ENCODE measurements at places on chromosomes 4 and X.
A peak's percentile ranks its signal among the peaks of the same experiment; 100 is the strongest.

GRCh38 chrX:29397506-29397905 is 810.3 kb downstream of the IL1RAPL1 start:
- DNase-seq = no peak

- DNase-seq = no peak
These were observed 27.6 kb downstream of the WDR44 start for GRCh38 chrX:118373538-118373937.

- no peak for DNase-seq
These were observed 39.5 kb downstream of the CD40LG start for GRCh38 chrX:136687457-136687856.

DNA sequence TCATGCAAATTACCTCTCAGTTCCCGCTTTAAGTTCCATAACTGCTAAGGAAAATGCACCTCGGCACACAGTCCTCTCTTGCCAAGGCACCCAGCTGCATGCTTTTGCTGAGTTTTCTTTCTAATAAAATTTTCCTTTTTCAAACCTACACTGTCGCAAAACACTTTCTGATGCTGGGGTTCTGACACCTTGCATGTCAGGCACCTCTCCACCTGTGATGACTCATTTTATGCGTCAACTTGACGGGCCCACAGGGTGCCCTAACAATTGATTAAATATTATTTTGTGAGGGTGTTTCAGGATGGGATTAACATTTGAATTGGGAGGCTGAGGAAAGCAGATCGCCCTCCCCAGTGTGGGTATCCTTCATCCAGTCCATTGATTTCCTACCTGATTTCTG is 291.0 kb upstream of the STS start:
- no peak for DNase-seq

GRCh38 chr4:153114771-153115321 is 89.4 kb upstream of the TRIM2 start:
- no peak for DNase-seq

GRCh38 chrX:104122829-104123228 is 10.5 kb downstream of the ZCCHC18 start:
- DNase-seq = no peak

DNA sequence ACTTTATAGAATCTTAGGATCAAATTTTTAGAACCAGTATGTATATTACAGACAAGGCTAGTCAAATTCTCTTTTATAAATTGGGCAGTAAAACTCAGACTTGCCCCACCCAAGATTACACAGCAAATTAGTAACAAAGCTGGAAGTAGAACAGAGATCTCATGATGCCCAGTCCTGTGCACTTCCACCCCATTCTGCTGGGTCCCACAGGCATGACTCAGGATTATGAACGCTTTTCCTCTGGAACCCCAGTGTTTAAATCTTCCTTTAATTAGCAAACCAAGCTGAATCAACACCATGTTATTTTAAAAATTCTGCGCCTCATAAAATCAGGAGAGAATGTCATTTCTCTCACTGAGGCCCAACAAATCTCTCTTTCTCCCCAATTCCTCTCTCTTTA is 1.5 kb upstream of the IL13RA2 start:
- no peak for DNase-seq

DNA sequence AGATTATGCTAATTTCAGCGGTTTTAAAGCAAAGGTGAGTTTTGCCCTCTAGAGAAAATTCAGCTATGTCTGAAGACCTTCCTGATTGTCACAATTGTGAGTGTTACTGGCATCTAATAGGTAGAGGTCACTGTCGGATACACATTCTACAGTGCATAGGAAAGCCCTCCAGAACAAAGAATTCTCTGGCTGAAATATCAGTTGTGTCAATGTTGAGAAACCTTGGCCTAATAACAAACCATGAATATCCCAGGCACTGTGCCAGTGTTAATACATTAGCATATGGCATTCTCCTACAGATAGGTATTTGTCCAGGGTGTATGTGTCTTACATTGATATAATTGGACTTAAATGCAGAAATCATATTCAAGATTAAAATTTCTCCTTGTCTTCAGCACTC is 294.3 kb downstream of the FSTL5 start:
- DNase-seq = no peak

DNA sequence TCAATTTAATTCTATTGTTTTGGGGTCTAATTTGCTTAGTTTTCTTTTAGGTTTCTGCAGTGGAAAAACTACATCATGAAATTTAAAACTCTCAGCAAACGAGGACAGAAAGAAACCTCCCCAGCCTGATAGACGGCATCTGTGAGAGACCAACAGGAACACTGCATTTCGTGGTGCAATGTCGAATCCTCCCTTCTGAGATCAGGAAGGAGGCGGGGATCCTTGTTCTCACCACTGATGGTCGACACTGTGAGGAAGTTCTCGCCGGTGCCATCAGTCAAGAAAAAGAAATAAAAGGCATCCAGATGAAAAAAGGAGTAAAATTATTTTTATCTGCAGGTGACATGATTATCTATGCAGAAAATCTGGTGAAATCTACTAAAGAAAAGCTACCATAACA is 16.5 kb downstream of the GAK start:
- no peak for DNase-seq

- no peak for DNase-seq
These were observed 239.7 kb upstream of the FAM241A start for GRCh38 chr4:111905511-111905910.

DNA sequence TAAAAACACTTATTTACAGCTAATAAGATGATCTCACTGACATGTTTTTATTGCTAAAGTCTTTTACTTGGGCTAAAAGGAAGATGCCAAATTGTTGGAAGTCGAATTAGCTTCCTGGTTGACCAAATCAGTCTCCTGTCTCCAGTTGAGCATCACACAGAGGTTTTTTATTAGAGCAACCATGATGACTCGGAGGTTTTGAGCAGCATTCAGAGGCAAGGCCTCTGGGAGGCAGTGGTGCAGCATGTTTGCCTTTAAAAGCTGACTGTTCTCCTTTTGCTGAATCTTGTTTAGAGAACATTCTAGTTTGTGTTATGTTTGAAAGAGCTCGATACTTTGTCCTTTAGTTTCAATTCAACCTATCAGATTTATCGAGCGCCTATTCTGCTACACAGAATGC is 2.1 kb downstream of the UCHL1 start:
- no peak for DNase-seq

DNA sequence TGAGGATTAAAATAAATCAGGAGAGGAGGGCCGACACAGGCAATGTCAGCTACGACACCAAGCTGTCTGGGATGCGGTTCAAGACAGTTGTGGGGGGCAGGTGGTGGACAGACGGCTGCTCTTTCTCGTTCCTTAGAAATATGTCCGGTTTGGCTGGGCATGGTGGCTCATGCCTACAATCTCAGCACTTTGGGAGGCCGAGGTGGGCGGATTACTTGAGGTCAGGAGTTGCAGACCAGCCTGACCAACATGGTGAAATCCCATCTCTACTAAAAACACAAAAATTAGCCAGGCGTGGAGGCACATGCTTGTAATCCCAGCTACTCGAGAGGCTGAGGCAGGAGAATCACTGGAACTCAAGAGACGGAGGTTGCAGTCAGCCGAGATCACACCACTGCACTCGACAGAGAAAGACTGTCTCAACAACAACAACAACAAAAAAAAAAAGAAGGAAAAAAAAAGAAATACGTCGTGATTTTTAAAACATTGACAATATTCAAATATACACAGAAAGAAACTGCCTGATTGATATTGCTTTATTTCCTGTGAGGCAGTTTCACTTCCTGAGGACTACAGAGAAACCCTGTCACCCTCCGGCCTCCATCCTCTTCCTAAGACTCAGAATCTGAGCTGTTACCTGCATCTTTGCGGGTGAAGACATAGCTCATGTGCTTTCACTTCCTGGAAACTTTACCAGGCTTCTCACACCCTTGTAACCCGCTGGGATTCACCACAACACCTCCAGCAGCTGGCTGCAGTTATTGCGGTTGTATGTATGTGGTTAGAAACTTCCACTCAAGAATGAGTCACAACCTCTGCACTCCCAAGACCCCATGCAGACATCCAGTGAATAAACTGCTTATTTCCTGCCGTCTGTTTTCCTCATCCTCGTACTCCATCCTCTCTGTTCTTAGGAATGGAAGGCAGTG is 63.8 kb upstream of the STS start:
- DNase-seq = peak; percentile 42

- DNase-seq = no peak
These were observed 10.8 kb downstream of the CXCL8 start for GRCh38 chr4:73751166-73751565.

DNA sequence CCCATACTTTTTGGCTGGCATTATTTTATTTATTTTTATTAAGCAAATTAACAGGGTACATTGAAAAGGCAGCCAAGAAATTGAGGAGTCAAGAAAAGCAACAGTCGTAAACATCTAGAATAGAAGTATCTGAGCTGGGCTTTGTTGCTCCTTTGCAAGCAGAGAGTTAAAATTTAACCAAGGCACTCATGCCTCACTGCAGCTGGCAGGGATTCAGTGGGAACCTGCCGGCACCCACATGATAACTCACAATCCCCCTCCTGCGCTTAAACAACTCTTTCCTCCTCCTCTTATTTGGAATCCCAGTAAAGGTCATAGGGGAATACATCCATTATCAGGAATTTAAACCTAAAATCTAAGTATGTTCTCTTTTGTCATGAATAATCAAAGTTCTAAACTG is 115.5 kb downstream of the SOX3 start:
- no peak for DNase-seq

DNA sequence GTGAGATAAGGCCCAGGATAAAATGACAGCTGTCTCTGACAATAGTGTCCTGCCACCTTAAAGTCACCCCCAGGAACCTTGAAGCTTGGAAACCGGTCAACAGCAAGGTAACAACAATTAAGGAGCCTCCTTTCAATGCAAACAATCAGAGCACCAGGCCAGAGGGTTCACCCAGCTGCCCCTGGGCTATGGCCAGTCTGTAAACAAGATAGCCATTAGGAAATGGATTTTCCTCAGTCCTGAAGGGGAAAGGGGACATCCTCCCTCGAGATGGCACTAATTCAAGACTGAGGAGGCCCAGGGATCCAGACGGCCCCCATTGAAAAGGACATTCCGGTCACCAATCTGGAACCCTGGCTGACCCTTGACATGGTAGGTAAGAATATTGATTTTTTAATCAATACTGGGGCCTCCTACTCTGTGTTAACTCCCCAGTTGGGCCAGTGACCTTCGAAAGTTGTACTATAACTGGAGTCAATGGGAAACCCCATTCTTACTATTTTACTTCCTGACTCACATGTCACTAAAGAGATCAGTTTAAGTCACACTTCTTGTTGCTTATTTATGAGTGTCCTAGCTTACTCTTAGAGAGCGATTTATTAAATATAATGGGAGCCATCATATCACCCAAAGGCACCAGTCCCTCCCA is 61.7 kb upstream of the CT45A1 start:
- no peak for DNase-seq

GRCh38 chrX:119693996-119694451 is 1.1 kb upstream of the SEPTIN6 start:
- no peak for DNase-seq

DNA sequence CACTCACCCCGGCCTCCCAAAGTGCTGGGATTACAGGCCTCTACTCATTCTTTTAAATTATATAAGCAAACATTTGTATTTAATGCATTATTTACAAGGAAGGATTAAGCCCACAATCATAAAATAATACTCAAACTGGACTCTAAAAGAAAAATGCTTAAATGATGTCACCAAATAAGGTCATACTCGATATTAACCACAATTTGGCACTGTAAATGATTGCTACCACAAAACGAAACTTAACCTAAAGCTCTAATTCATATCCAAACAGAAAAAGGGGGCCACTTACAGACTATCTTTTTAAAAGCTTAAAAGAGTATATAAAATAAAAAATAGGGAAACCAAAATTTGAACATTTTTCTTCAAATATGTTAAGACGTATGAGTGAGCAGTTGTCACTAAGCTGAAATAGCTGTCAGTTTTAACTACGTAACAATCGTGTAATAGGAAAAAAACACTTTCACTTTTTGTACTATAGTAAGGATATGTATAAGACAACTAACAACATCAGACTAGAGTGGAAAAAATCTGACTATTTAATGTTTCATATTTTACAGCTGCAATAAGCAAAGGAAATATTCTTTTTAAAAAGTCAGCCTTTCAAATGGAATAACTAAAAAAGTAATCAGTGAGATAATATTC is 108.2 kb upstream of the GPR34 start:
- DNase-seq = no peak

GRCh38 chrX:124260845-124261244 is 71.6 kb upstream of the TEX13D start:
- no peak for DNase-seq

GRCh38 chr4:80196922-80197573 is at the start of gene PRDM8:
Gene PRDM8, plus strand, starts transcription at chr4:80197503. Its CDS starts 2,578 bp downstream, at chr4:80200081.
- no peak for DNase-seq

- no peak for DNase-seq
These were observed 68.0 kb downstream of the YIPF7 start for GRCh38 chr4:44583393-44583792.

DNA sequence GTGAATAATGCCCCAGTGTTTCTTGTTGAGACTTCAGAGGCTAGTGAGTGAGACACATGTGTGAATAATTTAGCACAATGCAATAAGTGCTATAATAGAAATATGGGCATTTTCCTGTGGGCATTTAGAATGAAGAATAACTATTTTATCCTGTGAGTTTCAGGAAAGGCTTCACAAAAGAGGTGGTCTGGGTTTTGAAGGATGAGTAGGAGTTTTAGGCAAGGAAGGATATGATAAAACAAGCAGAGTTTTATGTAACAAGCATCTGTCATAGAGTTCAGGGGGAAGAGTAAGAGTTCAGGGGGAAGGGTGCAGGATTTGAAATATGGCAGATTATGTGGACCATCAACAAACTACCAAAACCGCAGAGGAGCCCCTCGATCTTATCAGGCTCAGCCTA is 529.2 kb downstream of the INPP4B start:
- no peak for DNase-seq

DNA sequence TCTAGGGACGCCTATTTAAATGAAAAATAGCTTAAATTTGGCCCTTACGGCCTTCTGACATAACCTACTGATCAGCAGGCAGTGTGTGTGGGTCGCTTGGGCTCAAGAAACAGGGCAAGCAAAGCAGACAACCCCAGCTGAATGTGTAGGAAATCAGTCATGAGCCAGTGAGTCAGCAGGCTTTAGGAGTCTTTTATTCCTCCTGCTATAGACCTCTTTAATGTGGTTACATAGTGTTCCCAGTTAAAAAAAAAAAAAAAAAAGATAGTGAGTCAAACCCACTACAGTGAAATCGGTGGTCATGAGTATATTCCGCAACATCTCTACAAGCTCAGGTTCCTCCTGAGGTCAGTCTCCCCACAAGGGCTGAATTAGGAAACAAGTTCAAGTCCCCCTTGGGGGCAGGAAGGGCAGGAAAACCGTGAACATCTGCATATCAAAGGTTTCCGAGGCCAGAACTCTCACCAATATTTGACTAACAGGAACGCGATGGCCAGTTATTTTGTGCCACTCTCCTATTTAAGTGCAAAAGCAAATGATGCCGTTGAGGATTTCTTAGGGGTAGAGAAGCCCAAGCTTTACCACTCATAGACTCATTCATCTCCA is 32.7 kb downstream of the ACSL1 start:
- no peak for DNase-seq
